ENCODE measurements at places on chromosomes 12 and 14. TPM values are rescaled to one million over a fixed set of nuclear protein-coding genes. Genes with fewer than 3 reads are reported as not detected.

The KTN1 gene
- total RNA-seq = 153 TPM

The ALX1 gene
- total RNA-seq = not detected

The KRT74 gene
- total RNA-seq = not detected

The PROX2 gene
- not detected for total RNA-seq

The NFKBIA gene
- total RNA-seq = 128 TPM

The NYNRIN gene
- total RNA-seq = 10.5 TPM

The TMEM132C gene
- total RNA-seq = 0.26 TPM

The DEPDC4 gene
- 0.20 TPM for total RNA-seq

The OAS1 gene
- total RNA-seq = 14.2 TPM

The PALS1 gene
- total RNA-seq = 23.9 TPM

The RPS6KL1 gene
- total RNA-seq = 11.5 TPM

The STYK1 gene
- total RNA-seq = 21.8 TPM

The INHBC gene
- not detected for total RNA-seq

The PITPNM2 gene
- 8.7 TPM for total RNA-seq

The WNK1 gene
- 65.4 TPM for total RNA-seq

The REM2 gene
- not detected for total RNA-seq

The FUT8 gene
- total RNA-seq = 84.3 TPM

The IRF2BPL gene
- 16.4 TPM for total RNA-seq

The PFKM gene
- 95.1 TPM for total RNA-seq

The CHPT1 gene
- total RNA-seq = 29.8 TPM

The TAS2R50 gene
- 1.1 TPM for total RNA-seq

The BDKRB2 gene
- not detected for total RNA-seq

The BCAT1 gene
- total RNA-seq = 241 TPM
